ENCODE measurements at places on chromosomes 3 and 15.

GRCh38 chr3:115580566-115580965 is 42.7 kb upstream of the GAP43 start:
- DNase-seq = peak; percentile 12

DNA sequence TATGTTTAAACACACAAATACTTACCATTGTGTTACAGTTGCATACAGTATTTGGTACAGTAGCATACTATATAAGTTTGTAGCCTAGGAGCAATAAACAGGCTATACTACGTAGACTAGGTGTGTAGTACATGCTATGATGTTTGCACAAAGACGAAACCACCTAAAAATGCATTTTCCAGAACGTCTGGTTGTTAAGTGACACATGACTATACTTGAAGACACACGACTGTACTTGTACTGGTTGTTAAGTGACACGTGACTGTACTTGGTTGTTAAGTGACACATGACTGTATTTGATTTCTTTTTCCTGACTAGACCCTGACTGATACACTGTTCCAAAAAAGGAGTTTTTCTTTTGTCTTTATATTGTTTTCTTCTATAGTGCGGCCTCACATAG is 34.1 kb downstream of the RAB8B start:
- no peak for DNase-seq

GRCh38 chr3:111252779-111253178 is 181.2 kb downstream of the NECTIN3 start:
- DNase-seq = no peak

GRCh38 chr3:88385090-88385489 is 235.3 kb downstream of the C3orf38 start:
- DNase-seq = no peak

- no peak for DNase-seq
These were observed 17.1 kb downstream of the ARHGAP31 start for GRCh38 chr3:119311081-119311925.

DNA sequence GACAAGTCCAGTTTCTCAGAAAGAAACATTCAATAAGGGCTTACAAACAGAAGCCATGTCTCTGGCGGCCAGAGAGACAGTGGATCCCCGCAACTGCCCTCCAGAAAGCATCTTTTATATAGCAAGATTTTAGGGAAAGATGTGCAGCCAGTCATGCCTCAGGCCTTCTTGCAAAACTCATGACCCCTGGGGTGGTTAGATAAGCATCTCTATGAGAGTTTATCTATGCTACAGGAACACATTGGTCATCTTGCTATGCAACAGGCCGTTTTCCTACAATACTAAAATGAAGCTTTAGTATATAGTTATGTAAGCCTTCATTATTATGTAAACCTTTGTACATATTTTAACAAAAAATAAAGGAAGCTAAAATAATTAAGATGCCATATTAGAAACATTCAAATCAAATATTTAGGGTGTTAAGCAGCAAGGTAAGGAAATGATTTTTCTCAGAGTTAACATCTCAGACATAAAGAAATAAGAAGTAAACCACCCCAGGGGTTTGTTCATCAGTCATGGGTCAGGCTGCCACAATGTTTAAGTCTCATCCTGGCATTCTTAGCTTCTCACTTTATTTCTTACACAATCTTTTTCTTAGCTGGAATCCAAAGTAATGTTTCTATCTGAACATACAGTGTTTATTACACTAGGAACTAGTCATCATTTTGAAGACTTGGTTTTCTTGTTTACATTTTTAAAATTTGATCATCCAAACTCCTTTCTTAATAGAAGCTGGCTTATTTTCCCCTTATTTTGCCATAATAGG is 6.3 kb upstream of the FSIP1 start:
- DNase-seq = no peak

DNA sequence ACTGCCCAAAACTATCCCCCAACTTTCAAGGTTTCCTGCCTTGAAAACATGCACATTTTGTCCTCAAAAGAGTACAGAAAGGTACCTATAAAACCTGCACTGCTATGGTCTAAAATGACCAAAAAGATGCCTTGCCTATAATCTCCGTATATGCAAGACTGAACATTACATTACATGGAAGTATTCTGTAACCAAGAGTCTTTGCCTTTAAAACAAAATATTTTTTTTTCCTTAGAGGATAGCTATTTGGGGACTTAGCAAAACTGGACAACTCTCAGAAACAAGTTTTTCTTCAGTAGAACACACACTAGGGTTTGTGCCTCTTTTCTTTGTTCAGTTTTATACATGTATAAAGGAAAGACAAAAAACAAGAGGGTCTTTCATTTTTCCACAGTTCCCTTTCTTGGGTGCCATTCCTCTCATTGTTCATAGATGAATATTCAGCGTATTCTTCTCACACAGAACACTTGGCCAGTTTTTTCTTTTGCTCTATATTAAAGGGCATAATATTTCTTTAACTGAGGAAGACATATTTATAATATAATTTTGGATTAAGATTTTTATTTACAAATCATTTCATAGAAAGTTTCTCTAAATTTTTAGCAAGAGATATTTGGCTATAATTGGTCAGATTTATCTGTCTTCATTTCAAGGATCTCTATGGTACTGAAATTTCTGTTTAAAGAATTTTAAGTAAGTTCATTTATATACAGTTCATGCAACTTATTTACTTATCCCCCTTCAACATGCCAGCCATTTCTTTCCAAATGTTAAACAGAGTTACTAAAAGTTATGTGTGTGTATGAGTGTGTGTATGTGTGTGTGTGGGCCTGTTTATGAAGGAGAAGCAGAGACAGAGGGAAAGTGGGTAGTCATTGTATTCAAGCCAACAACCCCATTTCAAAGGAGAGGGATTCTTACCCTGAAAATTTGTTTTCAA is 142.6 kb downstream of the ZBTB20 start:
- no peak for DNase-seq

DNA sequence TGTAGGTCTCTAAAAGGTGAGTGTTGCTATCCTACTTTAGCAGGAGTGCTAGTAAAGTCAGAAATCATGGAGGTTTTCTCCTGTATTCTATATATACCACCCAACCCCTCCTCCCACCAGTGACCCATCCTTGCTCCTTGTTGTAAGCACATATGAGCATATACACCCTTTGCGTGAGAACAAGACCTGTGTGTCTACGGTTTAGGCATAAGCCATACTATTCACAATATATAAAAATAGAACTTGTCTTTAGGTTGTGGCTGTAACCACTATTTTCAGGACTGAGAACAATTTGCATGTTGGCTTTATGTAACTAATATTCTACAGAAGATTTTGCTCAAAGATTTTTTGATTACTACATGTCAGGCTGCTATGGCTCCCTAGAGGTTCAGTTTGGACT is 59.1 kb upstream of the TOP2B start:
- DNase-seq = no peak

DNA sequence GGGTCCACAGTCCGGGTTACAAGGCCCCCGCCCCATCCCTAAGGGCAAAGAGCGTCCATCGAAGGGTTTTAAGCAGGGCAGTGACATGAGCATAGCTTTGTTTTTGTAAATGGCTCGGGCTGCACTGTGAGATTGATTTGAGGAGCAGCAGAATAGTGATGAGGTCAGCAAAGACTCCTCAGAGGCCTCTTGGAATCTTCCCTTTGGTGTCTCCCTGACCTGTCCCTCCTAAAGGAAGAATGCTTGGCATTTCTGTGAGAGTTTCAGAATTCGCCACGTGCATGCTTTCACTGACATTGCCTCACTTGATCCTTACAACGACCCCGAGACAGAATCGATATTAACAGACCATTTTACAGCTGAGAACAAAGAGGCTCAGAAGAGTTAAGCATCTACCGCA is 20.3 kb downstream of the LAMP3 start:
- DNase-seq = no peak

- no peak for DNase-seq
These were observed 33.8 kb upstream of the LRRC58 start for GRCh38 chr3:120382941-120383447.

DNA sequence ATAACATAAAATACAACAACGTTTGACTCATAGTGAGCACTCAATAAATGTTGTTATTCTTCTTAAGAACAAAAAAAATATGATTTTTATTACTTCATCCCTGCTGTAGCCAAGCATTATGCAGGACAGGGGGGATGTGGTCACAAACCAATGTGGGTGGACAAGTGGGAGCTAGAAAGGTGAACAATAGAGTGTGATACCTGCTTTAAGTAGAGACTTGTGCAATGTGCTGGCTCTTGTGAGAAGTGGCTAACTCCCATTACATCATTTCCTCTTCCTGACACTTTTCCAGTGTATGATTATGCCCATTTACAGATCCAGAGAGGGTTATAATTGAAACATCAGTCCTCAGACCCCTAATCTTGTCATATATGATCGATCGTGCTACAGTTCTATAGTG is 193.6 kb downstream of the UBE2E2 start:
- no peak for DNase-seq

DNA sequence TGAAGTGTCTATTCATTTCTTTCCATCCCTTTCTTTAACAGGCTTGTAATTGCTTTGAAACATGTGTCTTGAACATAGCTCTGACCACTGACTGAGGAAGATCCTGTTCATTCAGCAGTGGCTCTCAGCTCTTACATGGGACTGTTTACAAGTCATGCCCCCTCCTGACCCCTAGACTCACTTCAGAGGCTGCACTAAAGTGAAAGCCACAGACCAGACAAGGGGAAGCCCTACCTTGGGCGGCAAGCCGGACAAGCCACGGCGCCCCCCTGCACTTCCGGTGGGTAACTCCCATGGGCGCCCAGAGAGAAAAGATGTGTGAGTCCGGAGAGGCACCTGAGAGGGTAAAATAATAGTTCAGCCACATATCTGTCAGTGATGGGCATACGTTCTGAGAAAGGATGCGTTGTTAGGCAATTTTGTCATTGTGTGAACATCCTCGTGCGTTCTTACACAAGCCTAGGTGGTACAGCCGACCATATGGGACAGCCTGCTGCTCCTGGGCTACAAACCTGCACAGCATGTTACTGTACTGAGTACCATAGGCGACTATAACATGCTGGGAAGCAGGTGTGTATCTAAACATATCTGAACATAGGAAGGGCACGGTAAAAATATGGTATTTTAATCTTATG is 116.2 kb downstream of the CHSY1 start:
- DNase-seq = no peak

- DNase-seq = no peak
These were observed 113.3 kb downstream of the IL20RB start for GRCh38 chr3:137071104-137071503.

DNA sequence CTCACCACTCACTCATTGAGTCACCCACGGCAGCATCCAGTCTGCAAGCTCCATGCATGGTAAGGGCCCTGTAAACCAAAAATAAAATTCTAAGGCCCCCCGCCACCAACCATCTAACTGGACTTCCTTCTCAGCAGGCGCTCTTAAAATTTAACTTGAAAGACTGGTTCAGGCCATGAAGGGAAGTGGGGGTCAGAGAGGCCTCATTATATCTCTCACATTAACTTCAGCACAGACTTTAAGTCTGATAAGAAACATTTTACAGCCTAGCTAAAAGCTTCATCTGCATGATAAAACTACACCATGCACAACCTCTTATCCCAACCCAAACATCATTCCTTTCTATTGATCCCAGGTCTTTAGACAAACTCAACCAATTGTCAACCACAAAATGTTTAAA is 38.5 kb downstream of the FBLN2 start:
- DNase-seq = no peak

DNA sequence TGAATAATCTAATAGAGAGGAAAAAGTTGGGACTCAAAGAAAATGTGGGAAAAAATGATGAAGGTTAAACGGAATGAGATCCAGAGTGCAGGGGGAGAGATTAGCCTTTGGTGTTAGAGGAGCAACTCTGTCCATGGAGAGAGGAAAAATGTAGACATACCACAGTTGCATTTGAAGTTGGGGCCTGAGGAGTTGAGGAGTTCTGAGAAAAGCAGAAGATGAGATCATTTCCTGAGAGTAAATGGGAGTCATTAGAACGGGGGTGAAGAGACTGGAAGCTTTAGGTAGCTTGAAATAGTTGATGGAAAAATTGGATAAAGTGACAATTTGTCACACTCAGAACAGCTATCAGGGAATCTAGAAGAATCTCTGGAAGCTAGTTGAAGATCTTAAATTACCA is 7.3 kb downstream of the CCR5AS start:
- DNase-seq = no peak

DNA sequence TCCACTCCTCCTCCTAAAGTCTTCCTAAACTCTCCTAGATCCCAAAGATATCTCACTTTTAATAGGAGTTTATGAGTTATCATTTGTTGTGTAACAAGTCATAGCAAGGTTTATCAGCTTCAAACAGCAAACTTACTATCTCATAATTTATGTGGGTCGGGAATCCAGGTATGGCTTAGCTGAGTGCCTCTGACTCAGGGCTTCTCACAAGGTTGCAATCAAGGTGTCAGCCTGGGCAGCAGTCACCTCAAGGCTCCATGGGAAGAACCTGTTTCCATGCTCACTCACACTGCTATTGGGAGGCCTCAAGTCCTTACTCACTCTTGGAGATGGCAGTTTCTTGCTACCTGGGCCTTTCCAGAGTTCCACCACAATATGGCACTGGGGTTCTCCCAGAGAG is 889.8 kb downstream of the MCTP2 start:
- DNase-seq = no peak

GRCh38 chr3:85574006-85574705 is 615.4 kb downstream of the CADM2 start:
- DNase-seq = no peak

DNA sequence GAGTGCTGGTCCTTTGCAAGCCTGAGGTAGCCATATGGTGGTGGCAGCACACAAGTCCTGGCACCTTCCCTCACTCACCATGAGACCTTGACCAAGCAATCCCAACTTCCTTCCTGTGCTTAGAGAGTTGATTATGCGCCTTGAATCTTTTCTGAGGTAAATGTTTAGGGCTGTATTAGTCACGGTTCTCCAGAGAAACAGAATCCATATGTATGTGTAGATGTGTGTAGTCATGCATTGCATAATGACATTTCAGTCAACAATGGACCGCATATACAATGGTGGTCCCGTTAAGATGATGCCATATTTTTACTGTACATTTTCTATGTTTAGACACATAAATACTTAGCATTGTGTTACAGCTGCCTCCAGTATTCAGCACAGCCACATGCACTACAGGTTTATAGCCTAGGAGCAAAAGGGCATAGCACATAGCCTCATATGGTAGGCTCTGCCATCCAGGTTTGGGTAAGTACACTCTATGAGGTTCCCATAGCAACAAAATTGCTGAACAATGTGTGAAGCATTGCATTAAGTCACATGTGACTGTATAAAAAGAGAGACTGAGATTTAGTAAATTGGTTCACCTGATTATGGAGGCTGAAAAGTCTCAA is 20.2 kb upstream of the NUP210 start:
- no peak for DNase-seq

DNA sequence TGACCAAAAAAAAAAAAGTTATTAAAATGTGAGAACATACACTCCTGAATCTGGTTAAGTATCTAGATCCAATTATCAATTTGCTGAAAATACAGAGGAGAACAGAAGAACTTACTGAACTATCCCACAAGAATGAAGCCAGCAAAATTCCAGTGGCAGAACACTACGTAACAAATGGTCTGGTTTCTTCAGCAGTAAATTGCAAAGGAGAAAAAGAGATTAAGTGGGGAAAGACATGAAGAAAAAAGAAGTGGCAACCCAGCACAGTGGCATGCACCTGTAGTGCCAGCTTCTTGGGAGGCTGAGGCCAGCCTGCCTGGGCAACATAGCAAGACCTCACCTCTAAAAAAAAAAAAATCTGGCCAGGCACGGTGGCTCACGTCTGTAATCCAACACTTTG is 62.1 kb downstream of the LHFPL4 start:
- no peak for DNase-seq
